Germinal center (tissue), 1 donor: ENCODE measurements at places on chromosomes 7 and 10.

DNA sequence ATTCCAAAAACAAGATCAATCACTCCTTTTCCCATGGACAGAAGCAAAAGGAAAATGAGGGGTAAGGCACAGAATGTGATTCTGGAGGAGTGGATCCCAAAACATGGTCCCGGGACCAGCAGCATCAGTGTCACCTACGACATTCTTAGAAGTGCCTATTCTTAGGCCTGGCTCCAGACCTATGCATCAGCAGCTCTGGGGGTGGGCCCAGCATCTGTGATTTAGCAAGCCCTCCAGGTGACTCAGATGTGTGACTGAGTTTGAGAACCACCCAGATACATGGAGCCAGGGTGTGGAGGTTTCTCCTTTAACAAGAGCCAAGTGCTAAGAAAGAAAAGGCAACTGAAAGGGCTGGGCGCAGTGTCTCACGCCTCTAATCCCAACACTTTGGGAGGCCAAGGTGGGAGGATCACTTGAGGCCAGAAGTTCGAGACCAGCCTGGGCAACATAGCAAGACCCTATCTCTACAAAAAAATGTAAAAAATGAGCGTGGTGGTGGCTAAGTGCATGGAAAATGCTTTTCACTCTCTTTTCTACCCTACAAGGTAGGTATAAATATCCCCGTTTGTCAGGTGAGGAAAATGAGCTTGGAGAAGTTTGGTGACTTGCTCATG lies 17.1 kb upstream of the ARPC1A start:
- no peak for DNase-seq

DNA sequence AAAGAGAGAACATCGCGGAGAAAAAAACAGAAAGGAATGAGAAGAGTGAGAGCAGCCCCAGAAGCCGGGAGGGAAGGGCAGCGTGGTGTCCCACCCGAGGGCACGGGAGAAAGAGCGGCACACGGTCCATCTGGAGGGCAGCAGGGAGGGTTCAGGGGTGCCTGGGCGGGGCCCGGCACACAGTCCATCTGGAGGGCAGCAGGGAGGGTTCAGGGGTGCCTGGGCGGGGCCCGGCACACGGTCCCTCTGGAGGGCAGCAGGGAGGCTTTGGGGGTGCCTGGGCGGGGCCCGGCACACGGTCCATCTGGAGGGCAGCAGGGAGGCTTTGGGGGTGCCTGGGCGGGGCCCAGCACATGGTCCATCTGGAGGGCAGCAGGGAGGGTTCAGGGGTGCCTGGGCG lies 172.4 kb downstream of the ZMYND11 start:
- no peak for DNase-seq

GRCh38 chr7:155287284-155287935 lies 10.3 kb upstream of the INSIG1 start:
- DNase-seq, result no peak

- no peak for DNase-seq
Measured at GRCh38 chr7:148587076-148587475, 3.5 kb upstream of the C7orf33 start.

DNA sequence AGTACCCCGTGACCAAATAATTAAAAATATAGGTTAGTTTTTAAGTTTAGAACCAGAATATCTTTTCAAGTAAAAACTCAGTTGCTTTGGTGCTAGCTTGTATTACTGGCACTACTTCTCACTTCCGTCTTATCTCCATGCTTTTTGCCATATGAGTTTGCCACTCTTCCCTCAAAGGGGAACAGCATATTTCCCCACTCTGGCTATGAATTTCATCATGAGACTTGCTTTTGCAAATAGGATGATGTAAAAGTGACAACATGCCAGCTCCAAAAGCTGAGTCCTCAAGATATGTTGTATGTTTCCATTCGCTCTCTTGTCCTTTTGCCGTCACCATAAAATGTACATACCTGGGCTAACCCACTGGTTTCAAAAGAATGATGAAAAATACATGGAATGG lies 178.1 kb upstream of the SEMA3A start:
- DNase-seq, result no peak

GRCh38 chr10:91551856-91552255 lies 81.0 kb downstream of the PPP1R3C start:
- DNase-seq, result no peak

DNA sequence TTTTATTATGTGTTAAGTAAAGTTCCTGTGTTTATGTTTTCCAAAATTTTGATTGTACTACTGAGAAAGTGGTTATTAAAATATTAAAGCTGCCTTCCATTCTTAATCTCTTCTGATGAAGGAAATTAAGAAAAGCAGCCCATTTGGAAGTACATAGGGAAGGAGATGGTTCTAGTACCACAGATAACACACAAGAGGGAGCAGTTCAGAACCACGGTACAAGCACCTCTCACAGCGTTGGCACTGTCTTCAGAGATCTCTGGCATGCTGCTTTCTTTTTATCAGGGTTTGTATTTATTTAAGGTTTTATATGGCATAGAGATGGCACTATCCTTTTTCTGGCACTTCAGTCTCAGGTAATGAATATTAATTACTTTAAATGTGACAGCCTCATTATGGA lies 111.6 kb downstream of the PHTF2 start:
- DNase-seq, result no peak

DNA sequence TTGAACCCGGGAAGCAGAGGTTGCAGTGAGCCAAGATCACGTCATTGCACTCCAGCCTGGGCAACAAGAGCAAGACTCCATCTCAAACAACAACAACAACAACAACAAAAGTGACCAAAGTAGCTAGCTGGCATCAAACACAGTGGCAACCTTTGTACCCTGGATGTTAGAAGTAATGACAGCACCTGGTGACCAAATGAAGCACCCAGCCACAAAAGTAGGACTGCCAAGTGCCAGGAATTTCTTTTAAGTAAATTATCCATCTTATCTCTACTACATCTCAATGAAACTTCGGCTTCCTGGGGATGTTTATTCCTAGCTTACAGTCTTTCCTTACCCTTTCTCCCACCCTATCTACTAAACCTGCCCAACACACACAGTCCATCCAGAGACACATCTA lies 18.8 kb downstream of the SRPK2 start:
- no peak for DNase-seq

- no peak for DNase-seq
Measured at GRCh38 chr7:12158334-12159060, 52.6 kb upstream of the TMEM106B start.

DNA sequence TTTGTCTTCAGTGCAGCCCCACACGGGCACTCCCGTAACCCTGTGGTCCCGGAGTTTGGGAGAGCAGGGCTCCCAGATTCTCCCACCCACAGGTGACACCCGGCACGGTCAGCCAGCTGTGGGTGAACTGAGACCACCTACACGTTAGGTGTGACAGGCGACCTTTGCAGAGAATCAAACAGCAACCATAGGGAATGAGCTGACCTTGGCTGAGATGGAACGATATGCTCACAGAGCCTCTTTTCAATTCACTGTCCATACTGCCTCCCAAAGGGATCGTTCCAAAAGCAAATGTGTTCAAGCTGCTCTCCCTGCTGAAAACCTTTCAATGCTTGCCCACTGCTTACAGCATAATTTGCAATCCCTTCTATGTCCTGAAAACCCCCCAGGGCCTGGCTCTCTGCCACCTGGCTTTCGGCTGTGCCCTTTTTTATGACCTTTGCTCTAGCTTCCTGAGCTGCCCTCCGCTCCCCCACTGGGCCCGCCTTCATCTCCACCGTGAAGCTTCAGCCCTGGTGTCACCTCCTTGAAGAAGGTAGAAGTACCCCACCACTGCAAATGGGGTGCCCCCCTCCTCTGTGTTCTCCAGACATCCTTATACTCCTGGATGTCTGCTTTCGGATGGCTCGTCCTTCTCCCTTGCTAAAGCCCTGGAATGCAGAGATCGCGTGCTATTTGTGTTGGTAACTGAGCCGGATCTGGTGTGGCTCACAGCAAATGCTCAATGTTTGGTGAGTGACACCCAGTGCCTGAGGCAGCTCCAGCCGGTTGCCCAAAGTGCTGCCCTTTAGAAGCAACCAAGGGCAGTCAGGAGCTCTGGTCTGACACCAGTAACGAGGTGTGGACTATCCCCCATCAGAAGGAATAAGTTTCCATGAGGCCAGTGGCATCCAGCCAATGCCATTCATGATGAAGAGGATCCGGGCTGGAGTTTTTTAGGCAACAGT lies 90.4 kb downstream of the KIAA1549 start:
- DNase-seq, result no peak

- DNase-seq, result no peak
Measured at GRCh38 chr7:40499718-40500117, 364.9 kb downstream of the SUGCT start.

GRCh38 chr7:81604075-81604807 lies 165.6 kb downstream of the HGF start:
- no peak for DNase-seq

GRCh38 chr7:39526666-39527065 lies 39.5 kb upstream of the YAE1 start:
- DNase-seq, result no peak

GRCh38 chr7:151669762-151670161 lies 150.1 kb upstream of the RHEB start:
- DNase-seq, result no peak

DNA sequence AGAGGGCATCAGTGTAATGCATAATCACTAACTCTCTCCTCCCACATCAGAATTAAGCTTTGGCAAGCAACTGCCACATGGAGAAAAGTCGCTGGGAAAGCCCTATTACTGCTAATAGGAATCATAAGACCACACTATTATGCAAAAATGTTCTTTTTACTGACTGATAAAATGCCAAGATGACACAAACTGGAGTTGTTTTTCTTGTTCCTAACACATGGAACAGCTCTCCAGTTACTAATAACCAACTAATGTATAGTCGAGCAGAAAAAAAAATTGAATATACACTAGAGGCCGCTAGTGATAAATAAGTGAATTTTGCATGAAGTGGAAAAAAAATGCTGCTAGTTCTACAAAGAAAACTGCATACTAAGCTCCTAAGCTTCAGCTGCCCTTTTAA lies 165.6 kb downstream of the TPK1 start:
- peak; percentile 3 for DNase-seq

- DNase-seq, result no peak
Measured at GRCh38 chr7:15743926-15744480, 57.5 kb upstream of the MEOX2 start.

- no peak for DNase-seq
Measured at GRCh38 chr10:124332426-124332825, 86.3 kb downstream of the OAT start.

- no peak for DNase-seq
Measured at GRCh38 chr10:106740-107139, 28.5 kb upstream of the ZMYND11 start.

DNA sequence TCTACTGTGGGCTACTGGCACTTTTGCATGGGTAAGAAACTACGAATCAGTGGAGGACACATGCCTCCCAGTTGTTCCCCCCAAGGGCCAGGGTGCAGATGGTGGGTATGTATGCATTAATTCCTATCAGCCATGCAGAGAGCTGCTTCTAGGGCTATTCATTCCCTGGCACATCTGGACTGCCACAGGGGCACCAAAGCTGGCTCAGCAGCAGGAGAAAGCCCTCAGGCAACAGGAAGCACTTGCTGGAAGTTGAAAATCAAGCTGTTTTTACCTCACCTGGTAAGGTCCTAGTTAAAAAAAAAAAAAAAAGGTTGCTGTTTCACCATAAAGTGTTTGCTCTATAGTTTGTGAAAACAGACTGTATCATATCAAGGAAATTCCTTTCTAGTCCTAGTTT lies 1342.6 kb downstream of the REEP3 start:
- no peak for DNase-seq

DNA sequence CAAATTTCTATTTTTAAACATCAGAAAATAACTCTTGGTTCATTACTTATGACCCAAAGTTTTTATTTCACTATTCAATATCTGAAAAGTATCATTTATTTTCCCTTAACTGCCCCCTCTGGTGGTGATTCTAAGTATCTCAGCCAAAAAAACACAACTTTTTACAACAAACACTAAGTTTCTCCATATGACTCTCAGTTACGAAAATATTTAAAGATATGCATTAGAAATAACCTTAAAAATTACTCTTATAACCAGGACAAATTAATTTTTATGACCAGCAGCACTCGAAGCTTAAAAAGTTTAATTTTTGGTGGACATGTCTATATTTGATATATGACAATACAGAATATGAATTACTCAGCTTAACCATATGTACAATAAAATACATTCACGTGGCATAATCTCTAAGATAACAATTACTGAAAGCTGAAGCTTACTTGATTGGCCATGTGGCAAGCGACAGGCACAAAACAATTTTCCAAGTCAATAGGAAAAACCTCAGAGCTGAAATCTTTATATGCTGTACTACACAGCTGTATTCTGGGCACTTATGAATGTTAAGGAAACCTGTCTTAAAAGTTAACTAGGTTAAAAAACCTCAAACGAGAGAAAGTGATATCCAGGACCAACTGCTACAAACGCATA lies 2.3 kb downstream of the HNRNPA2B1 start:
- DNase-seq, result no peak

DNA sequence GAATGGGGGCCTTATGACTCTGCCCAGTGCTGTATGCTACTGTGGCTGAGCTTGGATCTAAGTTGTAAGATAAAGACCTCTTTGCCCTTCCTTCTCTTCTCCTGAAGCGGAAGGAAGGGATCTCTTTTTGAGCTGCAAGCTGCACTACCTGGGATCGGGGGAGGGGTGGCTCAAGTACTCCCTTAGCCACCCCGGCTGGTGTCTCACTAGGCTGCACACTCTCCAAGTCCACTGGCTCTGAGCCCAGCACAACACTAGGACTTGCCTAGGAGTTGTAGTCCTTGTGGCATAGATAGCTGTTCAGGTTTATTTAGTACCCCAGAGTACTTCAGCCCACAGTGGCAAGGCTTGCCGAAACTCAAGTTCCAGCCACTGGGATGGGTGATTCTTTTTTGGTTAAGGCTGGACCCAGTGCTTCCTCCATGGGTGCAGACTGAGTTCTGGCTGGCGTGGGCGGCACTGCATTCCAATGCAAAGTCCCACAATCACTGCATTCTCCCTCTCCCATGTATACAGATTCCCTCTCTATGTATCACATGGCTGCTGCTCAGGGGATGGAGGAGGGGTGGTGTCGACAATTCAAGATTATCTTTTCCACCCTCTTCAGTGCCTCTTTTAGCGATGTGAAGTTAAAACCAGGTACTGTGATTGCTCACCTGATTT lies 76.2 kb upstream of the SLC25A13 start:
- DNase-seq, result no peak

DNA sequence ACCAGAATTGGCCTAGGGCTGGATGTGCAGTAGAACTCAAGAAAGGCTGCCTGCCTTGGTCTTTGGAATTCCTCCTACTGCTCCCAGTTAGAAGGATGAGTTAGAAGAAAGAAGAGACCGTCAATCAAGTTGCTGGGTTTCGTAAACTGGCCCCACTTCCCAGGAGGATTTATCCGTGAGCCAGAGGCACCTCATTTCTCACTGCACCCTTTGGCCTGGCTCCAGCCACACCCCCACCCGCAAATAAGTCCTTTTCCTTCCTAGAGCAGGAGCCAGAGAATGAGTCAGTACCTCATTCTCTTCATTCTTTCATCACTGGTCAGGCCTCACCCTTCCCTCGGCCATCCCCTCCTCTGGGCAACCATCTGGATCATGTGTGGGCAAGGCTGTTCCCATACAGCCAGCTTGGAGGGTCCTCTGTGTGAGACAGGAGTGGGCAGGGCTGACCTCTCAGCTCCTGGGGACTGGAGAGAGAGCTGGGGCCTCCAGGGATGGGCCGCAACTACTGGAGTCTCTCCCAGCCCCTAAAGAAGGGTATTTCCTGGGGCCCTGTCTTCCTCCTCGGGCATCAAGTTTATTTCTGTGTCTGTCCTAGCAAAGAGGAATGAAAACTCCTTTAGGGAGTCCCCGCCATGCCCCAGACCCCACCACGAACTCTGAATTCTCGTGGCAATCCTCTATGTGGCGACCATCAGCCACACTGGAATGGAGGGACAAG lies 87.2 kb upstream of the DUSP5 start:
- DNase-seq, result no peak
